ENCODE measurements at places on chromosomes 1 and 21. TPM values are rescaled to one million over a fixed set of nuclear protein-coding genes. Genes with fewer than 3 reads are reported as not detected.

Gene NCF2
- total RNA-seq: 9.2 TPM

Gene CPLANE2
- total RNA-seq: 5.1 TPM

Gene HRNR
- total RNA-seq: not detected

Gene CASZ1
- 9.9 TPM for total RNA-seq

Gene KCNJ9
- not detected for total RNA-seq

Gene LAMC2
- not detected for total RNA-seq

Gene ABCA4
- total RNA-seq: not detected

Gene AJAP1
- total RNA-seq: not detected

Gene FAM151A
- total RNA-seq: not detected

Gene RAB7B
- not detected for total RNA-seq

Gene PLEKHA6
- total RNA-seq: 0.26 TPM

Gene ARHGAP29
- total RNA-seq: not detected

Gene OR2AK2
- total RNA-seq: not detected
